SK-N-SH (cell line): ENCODE measurements at places on chromosomes 1 and 21.

DNA sequence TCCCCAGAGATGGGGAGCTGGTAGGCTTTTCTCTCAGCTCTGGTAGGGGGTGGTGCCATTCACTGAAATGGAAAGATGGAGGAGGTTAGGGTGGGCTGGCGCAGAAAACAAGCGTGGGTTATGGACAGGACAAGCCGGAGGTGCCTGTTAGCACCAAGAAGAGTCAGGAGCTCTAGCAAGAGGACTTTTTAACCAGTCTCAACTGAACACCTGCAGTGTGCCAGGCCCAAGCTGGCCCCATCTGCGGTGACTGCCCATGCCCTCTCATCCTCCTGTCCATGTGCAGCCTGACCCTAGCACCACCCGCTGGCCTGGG lies 254.4 kb downstream of the RHOU start:
- H3K4me1 ChIP-seq, result peaks cover 51% of the 10 kb centered on the region; the same call in 1 of the 2 replicates
- H3K27ac ChIP-seq, result no peak overlapping the region
- no peaks in the 10 kb centered on the region for H3K36me3 ChIP-seq

- H3K4me3 ChIP-seq, result no peak overlapping the region
- no peak for DNase-seq
- no peak overlapping the region for H3K27ac ChIP-seq
- no peaks in the 10 kb centered on the region for H3K36me3 ChIP-seq
- peaks cover 8% of the 10 kb centered on the region; the same call in 1 of the 2 replicates for H3K4me1 ChIP-seq
Measured at GRCh38 chr1:62240651-62241370, 46.2 kb downstream of the L1TD1 start.

- H3K4me3 ChIP-seq, result no peak overlapping the region
- H3K27me3 ChIP-seq, result no peaks in the 10 kb centered on the region
- H3K27ac ChIP-seq, result no peak overlapping the region
- H3K36me3 ChIP-seq, result no peaks in the 10 kb centered on the region
- DNase-seq, result no peak
Measured at GRCh38 chr1:224348137-224348536, 8.5 kb upstream of the CNIH4 start.

DNA sequence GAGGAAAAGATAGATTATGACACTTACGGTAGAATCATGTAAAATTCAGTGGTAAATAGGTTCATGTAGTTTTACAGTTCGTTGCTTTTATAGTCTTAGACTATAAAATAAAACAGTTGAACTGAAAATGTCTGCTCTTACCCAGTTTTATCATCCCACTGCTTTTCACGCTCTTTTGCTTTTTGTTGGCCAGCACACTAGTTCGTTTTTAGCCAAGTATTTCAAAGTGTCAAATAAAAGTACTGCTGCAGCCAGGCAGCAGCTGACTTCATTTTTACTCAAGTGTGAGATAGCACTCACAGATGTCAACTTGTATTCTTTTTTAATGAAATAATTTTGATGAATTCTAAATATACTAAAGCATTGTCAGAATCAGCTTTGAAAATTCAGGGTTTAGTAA lies 18.5 kb upstream of the BTG3 start:
- no peak overlapping the region for H3K4me3 ChIP-seq
- H3K36me3 ChIP-seq, result no peaks in the 10 kb centered on the region
- no peaks in the 10 kb centered on the region for H3K4me1 ChIP-seq
- no peak for DNase-seq
- H3K27ac ChIP-seq, result no peak overlapping the region

DNA sequence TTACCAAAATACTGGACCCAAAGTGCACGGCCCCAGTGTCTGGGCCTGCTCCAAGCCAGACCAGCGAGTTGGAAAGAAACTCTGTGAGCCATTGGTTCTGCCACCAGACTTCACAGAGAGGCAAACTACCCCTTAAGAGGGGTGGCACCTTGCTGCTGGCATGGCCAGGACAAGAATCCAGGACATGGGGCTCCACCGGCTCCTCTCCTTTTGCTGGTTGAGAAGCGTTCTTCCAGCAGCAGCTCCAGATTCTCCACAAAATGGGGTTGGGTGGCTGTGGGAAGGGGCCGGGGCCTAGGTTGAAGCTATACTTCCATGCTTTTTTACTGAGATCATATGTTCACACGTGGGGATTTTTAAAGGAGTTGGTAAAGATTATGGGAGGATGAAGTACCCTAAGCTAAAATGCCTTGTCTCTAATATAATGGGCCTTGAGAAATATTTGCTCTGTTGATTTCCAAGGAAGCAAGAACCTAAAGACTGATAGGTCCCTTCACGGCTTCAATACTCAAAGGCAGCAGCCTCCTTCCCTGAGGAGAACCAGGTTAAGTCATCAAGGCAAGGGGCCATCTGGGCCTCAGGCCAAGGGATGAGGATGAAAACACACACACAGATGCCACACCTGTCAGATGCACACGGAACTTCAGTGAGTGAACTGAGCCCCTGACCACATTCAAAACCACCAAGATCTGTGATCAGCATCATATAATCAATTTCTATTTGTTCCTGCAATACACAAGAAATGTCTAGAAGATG lies 3.1 kb downstream of the C1orf198 start:
- no peaks in the 10 kb centered on the region for H3K27me3 ChIP-seq
- H3K4me3 ChIP-seq, result no peak overlapping the region
- DNase-seq, result no peak
- no peak overlapping the region for H3K27ac ChIP-seq

DNA sequence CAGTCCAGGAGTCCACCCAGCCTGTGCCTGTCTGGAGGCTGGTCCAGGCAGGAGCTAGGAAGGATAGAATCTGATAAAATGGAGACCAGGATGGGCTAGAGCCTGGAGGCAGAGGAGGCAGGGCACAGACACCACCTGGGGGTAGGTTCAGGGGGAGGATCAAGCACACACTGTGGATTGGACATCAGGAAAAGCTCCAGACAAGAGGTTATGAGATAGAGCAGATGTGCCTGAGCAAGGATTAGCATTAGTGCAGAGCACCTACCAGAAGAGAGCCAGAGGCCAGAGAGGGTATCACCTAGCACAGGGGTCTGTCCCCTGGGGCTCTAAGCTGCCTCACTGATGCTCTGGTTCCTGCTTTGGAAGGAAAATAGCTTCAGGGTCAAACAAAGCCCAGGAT lies 216.7 kb upstream of the ZC3H12A start:
- H3K4me1 ChIP-seq, result peaks cover 27% of the 10 kb centered on the region; the same call in 1 of the 2 replicates
- H3K4me3 ChIP-seq, result no peak overlapping the region
- H3K36me3 ChIP-seq, result no peaks in the 10 kb centered on the region
